ENCODE measurements at places on chromosomes 16 and 17.

DNA sequence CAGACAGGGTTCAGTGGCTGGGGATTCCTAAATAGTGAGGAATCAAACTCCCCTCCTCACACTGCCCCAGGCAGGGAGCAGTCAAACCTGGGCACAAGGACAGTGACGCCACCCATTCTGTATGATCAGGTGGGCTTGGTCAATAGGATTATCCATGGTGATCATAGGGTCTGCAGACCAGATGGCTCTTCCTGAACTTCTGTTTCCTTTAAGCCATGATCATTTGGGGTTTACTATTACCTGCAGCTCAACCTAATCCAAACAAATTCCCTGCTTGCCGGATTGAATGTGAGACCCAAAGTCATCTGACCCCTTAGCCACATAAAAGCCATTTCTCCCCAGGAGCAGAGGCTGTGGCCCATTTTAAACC, 54.3 kb downstream of the PLXDC1 start:
- DNase-seq: no peak

- DNase-seq: peak; percentile 79
Measured at GRCh38 chr17:81483085-81483861, 29.3 kb downstream of the ACTG1 start.

GRCh38 chr16:73062001-73062616, 14.2 kb upstream of the ZFHX3 start:
- no peak for DNase-seq

DNA sequence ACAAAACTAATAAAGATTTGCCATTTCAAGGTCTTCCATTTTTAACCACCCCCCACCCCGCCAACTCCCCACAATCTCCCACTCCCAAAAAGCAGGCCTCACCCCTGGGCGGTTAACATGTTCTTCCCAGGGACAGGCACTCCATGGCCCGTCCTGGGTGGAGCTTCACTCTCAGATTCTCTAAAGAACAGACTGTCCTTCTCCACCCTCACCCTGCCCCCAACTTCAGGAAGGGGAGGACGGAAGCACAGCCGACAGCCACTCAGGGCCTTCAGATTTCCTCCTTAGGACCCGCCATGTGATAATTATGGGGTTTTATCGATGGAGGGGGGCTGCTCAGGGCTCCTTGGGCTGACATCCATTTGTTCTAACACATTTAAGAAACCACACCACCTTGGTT, 61.9 kb downstream of the ZFHX3 start:
- peak; percentile 61 for DNase-seq

DNA sequence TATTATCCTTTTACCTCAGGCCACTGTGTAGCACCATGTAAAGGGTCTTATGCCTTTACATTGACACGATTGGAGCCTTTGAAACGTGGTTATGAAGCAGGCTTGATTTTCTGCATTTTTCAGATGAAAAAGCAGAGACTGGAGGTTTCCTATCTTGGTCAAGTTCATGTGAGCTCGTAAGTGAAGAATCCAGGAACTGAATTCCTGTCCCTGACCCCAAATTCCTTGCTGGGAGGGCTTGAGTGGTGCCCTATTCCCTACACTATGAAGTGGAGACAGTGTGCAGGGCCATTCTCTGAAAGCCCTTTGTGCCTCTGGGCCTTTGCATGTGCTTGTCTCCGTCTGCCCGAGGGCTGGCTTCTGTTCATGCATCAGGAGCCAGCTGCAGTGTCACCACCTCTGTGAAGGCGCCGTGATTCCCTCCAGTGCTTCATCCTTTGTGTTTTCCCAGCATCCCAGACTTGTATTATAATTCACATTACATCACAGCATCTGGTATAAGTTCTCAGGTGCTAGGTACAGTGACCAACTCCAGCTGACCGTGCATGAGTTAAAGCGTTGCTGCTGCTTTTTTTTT, 181.1 kb downstream of the SNX29 start:
- no peak for DNase-seq

GRCh38 chr17:74408815-74409214, 23.1 kb upstream of the GPRC5C start:
- no peak for DNase-seq

DNA sequence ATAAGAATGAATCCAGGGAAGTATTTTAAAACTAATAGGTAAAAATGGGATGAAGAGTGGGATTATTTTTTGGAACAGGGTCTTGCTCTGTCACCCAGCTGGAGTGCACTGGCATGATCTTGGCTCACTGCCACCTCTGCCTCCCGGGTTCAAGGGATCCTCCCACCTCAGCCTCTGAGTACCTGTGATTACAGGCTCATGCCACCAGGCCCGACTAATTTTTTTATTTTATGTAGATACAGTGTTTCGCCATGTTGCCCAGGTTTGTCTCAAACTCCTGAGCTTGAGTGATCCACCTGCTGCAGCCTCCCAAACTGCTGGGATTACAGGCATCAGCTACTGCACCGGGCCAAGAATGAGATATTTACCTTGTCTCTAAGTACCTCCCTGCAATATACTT, 22.1 kb downstream of the NSMCE1 start:
- no peak for DNase-seq

Data from left hindlimb (tissue), 1 donor.